ENCODE measurements at places on chromosomes 1 and 21.

DNA sequence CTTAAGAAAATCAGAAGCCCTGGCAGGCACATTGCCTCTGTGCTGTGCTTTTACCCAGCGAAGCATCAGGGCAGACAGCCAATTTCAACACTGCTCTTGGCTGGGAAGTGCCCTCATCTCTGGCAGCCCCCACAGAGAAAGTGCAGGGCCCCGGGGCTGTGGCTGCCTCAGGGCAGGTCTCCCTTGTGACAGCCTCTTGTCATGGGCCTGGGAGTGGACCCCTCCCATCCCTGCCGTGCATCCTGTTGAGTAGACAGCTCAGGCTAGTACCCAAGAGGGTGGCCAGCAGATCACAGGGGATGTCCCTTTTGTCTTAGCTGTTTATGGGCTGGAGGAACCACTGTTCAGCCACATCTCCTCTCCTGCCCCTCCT, 23.3 kb downstream of the TTC34 start:
- no peak for DNase-seq

DNA sequence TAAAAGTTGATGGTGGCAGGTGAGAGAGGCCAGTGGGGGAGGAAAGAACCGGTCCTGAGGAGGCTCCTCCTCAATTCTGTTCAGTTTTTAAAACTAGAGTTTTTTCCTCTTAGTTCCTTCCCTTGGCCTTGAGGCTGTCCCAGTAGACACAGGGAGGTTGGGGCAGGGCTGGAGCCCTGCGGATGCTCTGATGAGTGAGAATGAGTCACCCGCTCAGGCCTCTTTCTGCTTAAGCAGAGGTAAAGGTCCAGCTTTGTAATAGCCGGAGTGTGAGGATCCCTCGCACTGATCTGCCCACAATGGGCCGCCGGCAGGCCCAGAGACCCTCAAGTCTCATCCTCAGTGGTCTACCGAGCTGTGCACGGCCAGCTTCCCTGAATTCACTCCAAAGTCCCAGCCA, 49.6 kb upstream of the IRF2BP2 start:
- peak; percentile 88 for DNase-seq

DNA sequence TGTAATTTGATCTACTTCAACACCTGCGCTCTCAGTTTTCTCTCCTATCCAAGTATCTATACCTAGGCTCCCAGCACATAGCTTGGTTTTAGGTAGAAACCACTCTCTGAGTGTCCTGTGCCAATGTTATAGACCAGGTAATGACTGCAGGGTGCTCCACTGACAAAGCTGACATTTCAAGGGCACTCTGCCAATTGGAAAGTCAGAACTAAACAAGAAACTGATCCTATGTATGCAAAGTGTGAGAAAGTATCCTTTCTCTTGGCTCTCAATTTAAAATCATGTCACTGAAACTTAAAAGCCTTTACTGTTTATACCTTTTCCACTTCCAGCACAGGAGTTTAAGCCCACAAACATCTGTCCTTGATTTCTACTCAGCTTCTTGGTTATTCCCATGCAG, 45.0 kb upstream of the AIM2 start:
- DNase-seq: no peak

DNA sequence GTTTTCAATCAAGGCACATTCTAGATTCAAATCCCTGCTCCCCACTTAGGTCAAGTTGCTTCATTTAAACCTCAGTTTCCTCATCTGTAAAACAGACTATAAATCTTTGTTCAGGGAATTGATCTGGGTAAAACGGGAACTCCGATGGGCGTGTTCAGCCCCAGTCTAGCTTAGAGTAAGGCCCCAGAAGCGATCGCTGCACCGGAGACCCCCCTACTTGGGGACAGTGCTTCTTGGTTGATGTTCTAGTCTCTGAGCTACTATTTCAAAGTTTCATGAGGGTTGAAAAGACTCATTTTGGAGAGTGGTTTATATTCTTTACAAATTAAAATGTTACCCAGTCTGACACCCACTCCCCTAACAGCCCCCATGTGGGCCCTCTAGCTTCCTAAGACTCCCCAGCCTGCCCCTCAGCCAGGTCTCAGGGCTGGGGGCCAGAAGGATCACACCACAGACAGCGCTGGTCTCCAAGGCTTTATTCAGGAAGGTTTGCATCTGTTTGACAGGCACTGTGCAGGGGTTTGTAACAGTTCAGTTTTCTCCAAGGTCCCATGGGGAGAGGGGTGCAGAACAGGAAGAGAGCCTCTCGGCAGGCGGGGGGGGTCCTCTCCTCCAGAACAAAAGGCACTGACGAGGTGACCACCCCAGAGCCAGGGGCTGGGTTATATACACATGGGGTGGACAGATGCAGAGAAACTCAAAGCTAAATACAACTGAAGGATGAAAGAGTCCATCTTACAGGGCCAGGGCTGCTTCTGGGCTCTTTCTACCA, 82.9 kb downstream of the STUM start:
- DNase-seq: no peak

DNA sequence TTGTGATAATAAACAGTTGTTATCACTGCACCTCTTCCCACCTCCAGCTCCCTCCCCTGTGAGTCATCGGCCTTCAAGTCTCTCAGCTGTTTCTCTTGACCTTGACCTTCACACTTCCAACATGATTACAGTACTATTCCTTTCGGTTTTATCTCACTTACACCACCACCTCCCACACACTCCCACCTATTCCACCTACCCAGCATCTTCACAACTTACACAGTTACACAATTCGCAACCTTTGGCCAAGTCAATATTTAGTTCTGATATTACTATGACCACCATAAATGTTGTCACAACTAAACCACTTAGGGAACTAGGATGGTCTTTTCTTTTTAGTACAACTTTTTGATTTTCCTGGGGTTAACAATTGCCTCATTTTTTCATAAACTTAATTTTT, 60.2 kb downstream of the RIPK4 start:
- DNase-seq: no peak

DNA sequence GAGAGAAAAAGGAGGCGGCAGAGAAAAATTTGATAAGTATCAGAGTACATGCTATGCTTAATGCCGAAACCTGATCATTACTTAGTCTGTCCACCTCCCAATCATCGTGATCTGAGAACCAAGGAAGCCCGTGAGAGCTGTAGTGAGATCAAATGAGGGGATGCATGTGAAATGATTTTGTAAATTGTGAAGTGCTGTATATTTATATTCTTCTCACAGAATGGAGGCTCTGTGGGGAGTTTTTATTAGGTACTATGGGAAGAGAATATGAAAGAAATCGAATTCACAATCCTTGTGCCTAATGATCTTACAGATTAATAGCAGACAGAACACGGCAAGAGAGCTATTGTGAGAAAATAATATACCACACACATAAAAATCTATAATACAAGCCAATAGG, 115.5 kb downstream of the LYPLAL1 start:
- no peak for DNase-seq

GRCh38 chr1:110490791-110491451, 28.1 kb downstream of the KCNA10 start:
- DNase-seq: no peak

DNA sequence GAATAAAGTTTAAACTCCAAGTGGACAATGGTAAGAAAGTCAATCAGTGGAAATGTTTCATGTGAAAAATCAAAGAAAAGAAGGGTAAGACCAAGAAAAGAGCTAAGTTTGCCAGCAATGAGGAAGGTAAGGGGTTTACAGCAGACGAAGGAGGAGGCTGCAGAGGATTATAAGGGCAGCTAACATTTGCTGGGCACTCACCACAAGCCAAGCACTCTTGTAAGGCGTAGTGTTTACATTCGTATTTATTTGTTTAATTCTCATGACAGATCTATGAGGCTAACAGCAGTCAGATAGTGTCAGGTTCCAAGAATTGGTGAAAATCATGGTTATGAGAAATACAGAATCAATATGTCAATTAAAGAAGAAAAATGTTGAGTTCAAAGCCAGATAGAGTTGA, 75.2 kb upstream of the NGF start:
- DNase-seq: no peak

GRCh38 chr1:239718571-239718970, 332.2 kb downstream of the CHRM3 start:
- DNase-seq: no peak

DNA sequence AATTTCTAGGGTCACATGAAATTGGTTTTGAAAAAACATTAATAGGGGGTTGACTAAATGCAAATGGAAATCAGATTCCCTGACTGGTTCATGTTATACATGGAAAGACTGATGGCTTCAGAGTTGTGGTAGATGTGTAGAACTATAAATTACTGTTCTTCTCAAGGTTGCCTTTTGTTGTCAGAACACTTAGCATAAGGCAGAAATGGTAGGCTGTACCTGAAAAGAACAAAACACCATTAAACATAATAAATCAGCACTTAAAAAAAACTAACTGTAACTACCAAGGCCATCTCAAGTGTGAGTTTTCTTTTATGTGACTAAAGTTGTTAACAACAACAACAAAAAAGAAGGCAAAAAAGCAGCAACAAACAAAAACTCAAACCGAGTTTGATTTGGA, 111.8 kb downstream of the RPS6KC1 start:
- no peak for DNase-seq

GRCh38 chr1:16625497-16626408, 12.4 kb upstream of the NBPF1 start:
- DNase-seq: no peak

GRCh38 chr1:205144751-205145150, 23.0 kb upstream of the RBBP5 start:
- DNase-seq: peak; percentile 26

GRCh38 chr1:234871710-234872271, 256.8 kb downstream of the TOMM20 start:
- no peak for DNase-seq

- DNase-seq: no peak
These were observed 313.4 kb upstream of the C1orf174 start for GRCh38 chr1:4213366-4213973.

GRCh38 chr1:23911921-23912320, 1.2 kb downstream of the CNR2 start:
- no peak for DNase-seq

GRCh38 chr1:29473161-29473855, 237.0 kb downstream of the PTPRU start:
- no peak for DNase-seq

- peak; percentile 48 for DNase-seq
These were observed 126.9 kb downstream of the RNF220 start for GRCh38 chr1:44531785-44532566.

DNA sequence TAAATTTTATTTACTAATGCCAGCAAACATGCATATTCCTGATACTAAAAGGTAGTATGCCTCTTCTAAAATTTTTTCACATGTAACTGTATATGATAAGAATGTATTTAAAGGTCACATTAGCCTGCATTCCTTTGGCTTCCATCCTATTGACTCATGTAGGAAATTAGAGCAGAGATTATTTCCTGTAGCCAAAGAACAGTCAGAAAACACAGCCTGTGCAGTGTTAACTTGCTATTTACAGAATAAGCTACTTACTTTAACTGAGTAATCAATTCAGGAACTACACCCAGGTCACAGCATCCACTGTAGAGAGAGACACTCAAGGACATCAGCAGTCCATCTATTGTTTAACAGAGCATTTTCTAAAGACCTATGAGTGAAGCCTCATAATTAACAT, 154.5 kb upstream of the ADGRL4 start:
- DNase-seq: peak; percentile 60

DNA sequence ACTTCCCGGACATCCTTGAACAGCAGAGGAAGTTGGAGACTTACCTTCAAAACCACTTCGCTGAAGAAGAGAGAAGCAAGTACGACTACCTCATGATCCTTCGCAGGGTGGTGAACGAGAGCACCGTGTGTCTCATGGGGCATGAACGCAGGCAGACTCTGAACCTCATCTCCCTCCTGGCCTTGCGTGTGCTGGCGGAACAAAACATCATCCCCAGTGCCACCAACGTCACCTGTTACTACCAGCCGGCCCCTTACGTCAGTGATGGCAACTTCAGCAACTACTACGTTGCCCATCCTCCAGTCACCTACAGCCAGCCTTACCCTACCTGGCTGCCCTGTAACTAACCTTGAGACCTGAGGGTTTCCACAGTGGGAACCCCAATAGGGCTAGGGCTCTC, 17.9 kb downstream of the TENT5C start:
- DNase-seq: no peak

GRCh38 chr1:206766251-206766856, 4.2 kb upstream of the IL19 start:
- peak; percentile 25 for DNase-seq

GRCh38 chr1:96009831-96010434, 711.7 kb upstream of the PTBP2 start:
- DNase-seq: no peak

GRCh38 chr21:41217671-41218385, 49.9 kb downstream of the BACE2 start:
- DNase-seq: no peak

- peak; percentile 83 for DNase-seq
These were observed 22.9 kb upstream of the RALGPS2 start for GRCh38 chr1:178702146-178702545.

DNA sequence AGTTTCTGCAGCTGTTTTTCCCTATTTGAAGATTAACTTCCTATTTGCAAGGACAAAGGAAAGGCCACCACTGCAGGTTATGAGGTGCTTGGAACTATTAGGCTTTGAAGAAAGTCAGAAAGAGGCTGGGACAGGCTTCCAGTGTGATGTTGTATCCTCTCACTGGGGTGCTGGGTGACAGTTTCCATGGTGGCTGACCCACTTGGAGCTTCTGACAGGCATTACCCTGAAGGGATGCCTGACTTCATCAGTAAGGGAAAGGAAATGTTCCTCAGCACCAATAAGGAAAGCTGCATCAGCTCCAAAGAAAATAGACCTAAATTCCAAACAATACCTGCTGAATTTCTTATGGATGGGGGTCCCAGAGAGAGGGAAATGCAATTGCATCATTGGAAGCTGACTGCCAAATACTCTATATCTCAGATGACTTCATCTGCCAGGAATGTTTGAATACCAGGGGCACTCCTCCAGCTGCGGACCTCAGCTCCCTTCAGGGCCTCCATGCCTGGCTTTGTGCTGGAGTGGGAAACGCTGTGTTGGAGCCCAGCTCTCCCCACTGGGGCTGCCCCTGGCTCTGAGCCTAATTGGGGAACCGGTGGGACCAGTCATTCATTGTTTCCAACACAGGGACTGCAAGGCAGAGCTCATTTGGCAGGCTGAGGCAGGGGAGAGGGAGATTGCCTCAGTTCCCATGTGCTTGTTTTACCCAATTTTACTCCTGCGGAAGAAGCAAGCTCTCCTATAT, 76.6 kb downstream of the RGL1 start:
- DNase-seq: peak; percentile 82

- peak; percentile 65 for DNase-seq
These were observed 7.6 kb downstream of the EFNA3 start for GRCh38 chr1:155086128-155086741.

- DNase-seq: peak; percentile 63
These were observed 30.7 kb upstream of the TARBP1 start for GRCh38 chr1:234509457-234510328.

- DNase-seq: no peak
These were observed 1.4 kb downstream of the NCF2 start for GRCh38 chr1:183588827-183589226.

DNA sequence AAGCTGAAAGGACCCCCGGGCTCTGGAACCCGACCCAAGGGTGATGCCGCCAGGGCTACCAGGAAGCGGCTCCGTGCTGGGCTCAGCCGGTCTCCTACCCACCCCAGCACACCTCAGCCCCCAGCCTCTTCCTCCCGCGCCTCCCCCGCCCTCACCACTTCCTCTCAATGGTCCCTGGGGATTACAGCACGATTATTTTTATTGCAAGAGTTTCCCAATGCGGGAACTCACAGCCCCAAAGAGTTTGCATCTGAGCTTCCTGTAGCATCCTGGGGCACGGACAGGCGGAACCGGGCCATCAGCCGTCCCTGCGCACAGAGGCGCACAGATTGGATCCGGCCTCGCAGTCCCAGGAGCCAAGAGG, 8.7 kb upstream of the SLX9 start:
- DNase-seq: peak; percentile 59

All from foreskin fibroblast (primary cell).